Activated B cell treated with CpG ODN at 0.5 μM for 24 hours (primary cell): ENCODE measurements at places on chromosomes 2 and 18. TPM values are rescaled to one million over a fixed set of nuclear protein-coding genes. Genes with fewer than 3 reads are reported as not detected.
A peak's percentile ranks its signal among the peaks of the same experiment; 100 is the strongest.

- peak overlapping the region; percentile 61 for H3K27ac ChIP-seq
- peaks cover 11% of the 10 kb centered on the region for H3K4me1 ChIP-seq
- no peaks in the 10 kb centered on the region for H3K36me3 ChIP-seq
These were observed 453.4 kb upstream of the SLC14A2 start for GRCh38 chr18:45161850-45162249.

DNA sequence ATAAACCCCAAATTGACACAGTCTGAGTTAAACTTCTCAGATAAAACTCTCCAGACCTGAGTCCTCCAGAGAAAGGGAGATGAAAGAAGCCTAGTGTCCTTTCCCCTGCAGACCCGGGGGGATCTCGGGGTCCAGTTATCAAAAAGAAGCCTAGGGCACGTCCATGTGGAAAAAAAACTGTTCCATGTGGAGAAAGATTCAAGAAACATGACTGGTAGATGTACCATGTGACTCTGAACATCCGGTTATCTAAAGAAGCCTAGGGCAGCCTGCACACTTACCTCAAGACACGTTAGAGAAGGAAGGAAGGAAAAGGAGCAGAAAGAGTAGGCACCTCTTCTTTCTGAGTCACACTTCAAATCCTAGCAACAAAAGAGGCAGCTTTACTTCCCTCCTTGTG lies 421.0 kb downstream of the LRATD1 start:
- no peaks in the 10 kb centered on the region for H3K36me3 ChIP-seq
- H3K27me3 ChIP-seq: peaks cover 3% of the 10 kb centered on the region
- H3K27ac ChIP-seq: no peak overlapping the region
- DNase-seq: no peak
- no peak overlapping the region for H3K4me3 ChIP-seq

GRCh38 chr18:76524900-76525698 lies 30.1 kb upstream of the ZNF516 start:
- DNase-seq: no peak
- peaks cover 22% of the 10 kb centered on the region for H3K27me3 ChIP-seq
- peaks cover 6% of the 10 kb centered on the region for H3K4me1 ChIP-seq
- no peak overlapping the region for H3K4me3 ChIP-seq

DNA sequence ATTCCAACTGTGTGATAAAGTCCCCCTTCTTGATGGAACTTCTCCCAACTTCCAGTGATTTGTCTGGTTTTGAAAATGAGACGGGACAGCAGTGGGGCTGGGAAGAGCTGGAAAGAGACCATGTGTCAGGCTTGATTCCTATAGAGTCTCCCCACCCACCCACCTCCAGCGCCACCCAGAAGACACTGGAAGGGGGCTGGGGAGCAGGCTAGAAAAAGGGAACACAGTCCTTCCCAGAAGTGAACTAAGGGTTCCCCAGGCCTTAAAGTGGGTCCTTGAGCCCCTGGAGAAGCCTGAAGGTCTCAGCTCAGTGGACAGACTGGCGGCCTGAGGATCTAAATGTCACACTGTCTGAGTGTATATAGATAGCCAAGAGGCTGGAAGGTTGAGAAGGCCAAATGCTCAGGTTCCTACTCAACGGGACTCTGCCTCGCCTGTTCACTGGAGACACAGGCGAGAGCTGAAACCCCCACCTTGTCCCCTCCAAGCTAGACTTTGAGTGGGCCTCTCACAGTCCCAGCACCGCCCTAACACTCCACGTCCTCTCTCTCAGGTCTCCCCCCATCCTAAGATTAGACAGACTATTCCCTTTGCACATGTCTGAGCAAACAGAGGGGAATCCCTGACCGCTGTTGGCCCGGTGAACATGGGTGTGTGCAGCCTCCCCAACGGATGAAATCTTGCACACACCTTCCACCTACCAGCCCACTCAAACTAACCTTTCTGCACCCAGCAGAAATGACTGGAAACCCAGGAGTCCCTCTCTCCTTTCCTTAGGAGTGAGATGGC lies 1.6 kb downstream of the PKDCC start:
- no peak overlapping the region for H3K27ac ChIP-seq
- H3K4me1 ChIP-seq: peaks cover 6% of the 10 kb centered on the region
- no peaks in the 10 kb centered on the region for H3K36me3 ChIP-seq
- DNase-seq: no peak

The MEP1B gene
- 0.09 TPM in 1 of 2 replicates, not detected in the other for total RNA-seq

The POTEE gene
- total RNA-seq: 0.29 and 0.39 TPM in 2 replicates

- H3K4me1 ChIP-seq: no peaks in the 10 kb centered on the region
- peak; percentile 12 for DNase-seq
- H3K27ac ChIP-seq: no peak overlapping the region
- no peaks in the 10 kb centered on the region for H3K36me3 ChIP-seq
These were observed 5.4 kb downstream of the AGXT start for GRCh38 chr2:240873805-240874714.

The MYCN gene
- not detected in 2 replicates for total RNA-seq

The SCN2A gene
- total RNA-seq: 0.16 TPM in 1 of 2 replicates, not detected in the other

- peaks cover 5% of the 10 kb centered on the region for H3K27me3 ChIP-seq
- no peaks in the 10 kb centered on the region for H3K4me1 ChIP-seq
- no peak overlapping the region for H3K27ac ChIP-seq
- no peaks in the 10 kb centered on the region for H3K36me3 ChIP-seq
- DNase-seq: no peak
- no peak overlapping the region for H3K4me3 ChIP-seq
These were observed 228.4 kb downstream of the CMPK2 start for GRCh38 chr2:6637330-6637729.

GRCh38 chr2:64770781-64771334 lies 117.1 kb upstream of the SERTAD2 start:
- H3K27me3 ChIP-seq: no peaks in the 10 kb centered on the region
- H3K4me1 ChIP-seq: peaks cover 21% of the 10 kb centered on the region
- no peak for DNase-seq
- no peak overlapping the region for H3K4me3 ChIP-seq

- peaks cover 27% of the 10 kb centered on the region for H3K27me3 ChIP-seq
- H3K4me3 ChIP-seq: no peak overlapping the region
- no peak overlapping the region for H3K27ac ChIP-seq
- no peaks in the 10 kb centered on the region for H3K36me3 ChIP-seq
- DNase-seq: no peak
These were observed 9.3 kb downstream of the MAPRE3 start for GRCh38 chr2:26979741-26980140.

The CPO gene
- total RNA-seq: not detected in 2 replicates

The RND3 gene
- not detected in 2 replicates for total RNA-seq

DNA sequence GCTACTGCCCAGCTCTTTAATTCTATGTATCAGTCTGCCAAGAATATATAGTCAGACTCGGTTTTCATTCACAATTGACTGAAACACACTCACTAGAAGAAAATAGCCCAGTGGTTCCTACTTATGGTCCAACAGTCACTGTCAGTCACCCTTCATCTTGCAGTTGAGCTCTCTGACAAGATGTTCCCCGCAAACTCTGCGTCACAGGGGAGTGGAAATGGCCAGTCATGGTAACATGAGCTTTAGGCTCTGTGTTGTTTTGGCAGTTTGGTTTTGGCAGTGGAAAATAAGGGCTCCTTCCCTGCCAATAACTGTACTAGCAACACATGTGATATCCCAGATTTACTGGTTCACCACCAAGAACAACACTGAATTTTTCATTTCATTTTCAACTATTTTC lies 122.5 kb downstream of the PRPF40A start:
- no peaks in the 10 kb centered on the region for H3K36me3 ChIP-seq
- H3K27ac ChIP-seq: peak overlapping the region; percentile 9
- H3K4me1 ChIP-seq: peaks cover 11% of the 10 kb centered on the region
- no peak overlapping the region for H3K4me3 ChIP-seq
- no peaks in the 10 kb centered on the region for H3K27me3 ChIP-seq
